ENCODE measurements at places on chromosomes 6 and 20. TPM values are rescaled to one million over a fixed set of nuclear protein-coding genes. Genes with fewer than 3 reads are reported as not detected.
A peak's percentile ranks its signal among the peaks of the same experiment; 100 is the strongest.

DNA sequence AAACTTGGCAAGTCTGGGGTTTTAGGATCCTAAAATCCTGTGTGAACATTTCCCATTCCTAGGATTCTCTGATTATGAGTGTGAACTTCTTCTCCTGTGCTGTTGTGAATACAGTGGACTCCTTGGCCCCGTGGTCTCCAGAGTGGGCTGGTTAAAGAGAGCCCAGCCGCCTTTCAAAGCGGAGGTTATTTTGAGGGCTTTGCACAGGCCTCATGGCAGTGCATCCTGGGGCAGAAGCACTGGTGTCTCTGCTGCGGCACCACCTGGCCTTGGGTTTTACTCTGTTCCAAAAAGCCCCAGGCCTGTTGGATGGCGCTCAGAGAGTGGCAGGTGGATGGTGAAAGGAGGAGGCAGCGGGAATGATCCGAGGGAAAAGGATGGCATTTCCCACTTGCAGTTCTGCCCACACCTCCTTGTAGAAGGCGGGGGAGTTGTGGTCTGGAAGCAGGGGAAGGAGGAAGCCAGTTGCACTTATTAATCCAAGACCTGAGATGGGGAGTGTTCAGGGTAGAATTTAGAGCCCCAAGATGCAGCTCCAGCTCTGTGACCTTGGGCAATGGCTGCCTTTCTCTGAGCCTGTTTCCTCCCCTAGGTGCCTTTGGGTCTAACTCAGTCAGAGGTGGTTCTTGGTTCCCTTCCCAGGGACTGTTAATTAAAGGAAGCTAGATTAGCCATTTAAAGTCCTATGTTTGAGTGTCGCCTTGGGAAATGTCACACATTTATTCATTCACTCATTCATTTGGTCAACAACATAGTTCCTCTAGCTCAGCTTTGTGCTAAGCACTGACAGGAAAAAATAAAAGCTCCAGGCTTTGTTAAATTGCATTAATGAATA is 22.4 kb downstream of the MMP24 start:
- DNase-seq = no peak

Gene DPPA5
- polyA plus RNA-seq = not detected

DNA sequence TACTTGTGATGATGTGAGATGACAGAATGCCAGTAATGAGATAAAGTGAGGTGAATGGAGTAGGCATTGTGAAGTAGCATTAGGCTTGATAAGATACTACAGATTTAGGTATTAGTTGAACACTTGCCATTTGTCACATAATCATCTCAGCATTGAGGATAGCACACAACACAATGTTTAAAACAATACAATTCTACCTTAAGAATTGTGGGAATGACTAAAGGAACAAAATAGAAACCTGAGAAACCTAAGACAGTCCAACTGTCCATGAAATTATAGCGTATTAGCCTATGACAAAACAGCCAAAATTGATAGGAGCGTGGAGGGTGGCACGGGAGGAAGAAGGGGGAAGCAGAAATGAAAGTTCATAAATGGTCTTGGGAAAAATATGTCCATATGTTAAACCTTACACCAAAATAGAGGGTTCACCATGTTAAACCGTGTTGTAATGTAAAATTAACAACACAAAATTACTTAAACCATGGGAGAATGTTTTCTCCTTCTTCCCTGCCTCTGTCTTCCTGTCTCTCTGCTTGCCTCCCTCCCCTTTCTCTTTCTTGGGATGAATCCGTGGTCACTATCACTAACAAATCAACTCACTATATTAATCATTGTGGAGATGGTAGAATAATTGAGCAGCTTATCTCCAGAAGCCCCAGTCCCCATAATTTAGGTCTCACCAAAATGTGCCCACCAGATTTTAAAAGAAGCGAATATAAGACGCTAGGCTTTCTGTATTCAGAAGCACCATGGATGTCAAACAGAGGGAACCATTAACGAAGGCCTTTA is 33.0 kb upstream of the HFE start:
- no peak for DNase-seq

Gene GPSM3
- 9.9 TPM for polyA plus RNA-seq

DNA sequence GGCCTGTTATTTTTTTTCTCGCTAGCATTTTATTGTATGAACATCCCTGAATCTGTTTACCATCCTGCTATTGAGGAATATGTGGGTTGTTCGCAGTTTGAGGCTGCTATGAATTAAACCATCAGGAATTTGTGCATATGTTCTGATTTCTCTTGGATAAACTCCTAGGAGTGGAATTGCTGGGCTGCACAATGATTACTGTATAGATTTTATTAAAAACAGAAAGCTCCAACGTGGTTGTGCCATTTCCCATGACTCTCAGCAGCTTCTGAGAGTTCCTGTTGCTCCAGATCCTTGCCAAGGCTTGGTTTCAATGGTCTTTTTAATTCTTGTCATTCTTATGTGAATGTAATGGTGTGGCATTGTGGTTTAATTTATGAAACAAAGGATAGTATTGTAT is 75.1 kb downstream of the EDN3 start:
- no peak for DNase-seq

DNA sequence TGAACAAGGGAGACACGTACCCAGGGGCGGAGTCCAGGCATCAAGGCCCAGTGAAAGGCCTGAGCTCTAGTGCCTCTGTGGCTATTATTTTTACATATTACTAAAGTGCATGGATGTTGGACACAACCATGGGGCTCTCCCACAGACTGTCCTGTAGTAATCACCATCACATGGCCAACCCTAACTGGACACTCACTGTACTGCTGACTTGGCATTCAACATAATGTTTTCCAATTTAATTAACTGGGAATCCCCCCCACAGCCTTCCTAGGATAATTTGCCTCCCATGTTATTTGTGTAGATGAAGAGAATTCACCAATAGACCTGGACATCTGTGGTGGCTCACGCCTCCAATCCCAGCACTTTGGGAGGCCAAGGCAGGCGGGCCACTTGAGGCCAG is 34.5 kb downstream of the ARFGEF2 start:
- no peak for DNase-seq

- no peak for DNase-seq
Measured at GRCh38 chr6:21340573-21340972, 253.0 kb upstream of the SOX4 start.

DNA sequence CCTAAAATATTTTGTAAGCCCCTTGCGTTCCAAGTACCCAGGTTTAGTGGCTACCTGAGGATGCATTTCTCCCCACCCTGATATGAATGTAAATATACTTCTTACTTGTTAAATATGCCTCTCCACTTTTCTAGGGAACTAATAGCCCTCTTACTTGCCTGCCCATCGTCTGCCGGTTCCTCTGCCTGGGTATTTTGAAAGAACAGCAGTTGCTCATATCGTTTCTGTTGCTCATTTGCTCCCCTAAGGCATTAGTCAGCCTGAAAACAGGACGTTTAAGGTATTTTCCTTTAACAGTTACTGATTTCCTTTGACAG is 141.3 kb upstream of the CARMIL1 start:
- no peak for DNase-seq

DNA sequence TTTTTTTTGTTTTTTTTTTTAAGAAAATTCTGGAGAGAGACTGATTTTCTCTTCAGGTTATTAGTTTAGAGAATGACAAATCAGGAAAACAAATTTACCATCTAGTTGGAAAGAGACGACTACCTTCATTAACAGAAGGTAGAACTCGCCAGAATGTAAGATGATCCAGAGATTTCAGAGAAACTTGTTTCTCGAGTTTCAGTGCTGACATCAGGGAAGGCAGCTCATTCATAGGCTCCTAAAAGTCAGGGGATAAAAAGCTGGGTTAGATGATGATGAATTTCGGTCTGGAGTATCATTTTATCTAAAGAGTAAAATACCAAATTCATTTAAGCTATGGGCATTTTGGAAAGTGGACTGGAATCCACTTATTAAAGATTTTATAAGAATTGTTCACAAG is 27.9 kb downstream of the ZNF334 start:
- no peak for DNase-seq

Gene XKR7
- polyA plus RNA-seq = 9.0 TPM

DNA sequence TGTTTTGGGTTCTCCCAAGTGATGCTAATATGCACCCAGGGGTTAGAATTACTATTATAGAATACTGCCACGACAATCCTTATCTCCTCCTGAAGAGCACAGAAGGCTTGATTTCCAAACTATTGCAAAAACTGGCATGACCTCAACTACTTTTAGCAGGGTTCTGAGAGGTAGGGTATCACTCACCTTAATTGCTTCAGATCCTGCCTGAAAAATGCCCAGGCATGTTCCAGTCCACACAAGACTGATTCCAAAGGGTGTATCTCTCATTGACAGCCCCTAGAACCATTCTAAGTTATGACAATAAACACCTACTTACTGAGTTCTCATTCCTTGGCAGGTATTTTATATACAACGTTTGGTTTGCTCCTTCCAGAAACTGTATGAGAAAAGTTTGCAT is 5.0 kb upstream of the DSE start:
- no peak for DNase-seq

Gene MYT1
- 19.9 TPM for polyA plus RNA-seq

- DNase-seq = no peak
Measured at GRCh38 chr6:107560657-107561056, 70.7 kb downstream of the SOBP start.

GRCh38 chr6:138382498-138383265 is 5.0 kb downstream of the SMIM28 start:
- DNase-seq = no peak

- no peak for DNase-seq
Measured at GRCh38 chr6:169450097-169450496, 196.5 kb upstream of the THBS2 start.

DNA sequence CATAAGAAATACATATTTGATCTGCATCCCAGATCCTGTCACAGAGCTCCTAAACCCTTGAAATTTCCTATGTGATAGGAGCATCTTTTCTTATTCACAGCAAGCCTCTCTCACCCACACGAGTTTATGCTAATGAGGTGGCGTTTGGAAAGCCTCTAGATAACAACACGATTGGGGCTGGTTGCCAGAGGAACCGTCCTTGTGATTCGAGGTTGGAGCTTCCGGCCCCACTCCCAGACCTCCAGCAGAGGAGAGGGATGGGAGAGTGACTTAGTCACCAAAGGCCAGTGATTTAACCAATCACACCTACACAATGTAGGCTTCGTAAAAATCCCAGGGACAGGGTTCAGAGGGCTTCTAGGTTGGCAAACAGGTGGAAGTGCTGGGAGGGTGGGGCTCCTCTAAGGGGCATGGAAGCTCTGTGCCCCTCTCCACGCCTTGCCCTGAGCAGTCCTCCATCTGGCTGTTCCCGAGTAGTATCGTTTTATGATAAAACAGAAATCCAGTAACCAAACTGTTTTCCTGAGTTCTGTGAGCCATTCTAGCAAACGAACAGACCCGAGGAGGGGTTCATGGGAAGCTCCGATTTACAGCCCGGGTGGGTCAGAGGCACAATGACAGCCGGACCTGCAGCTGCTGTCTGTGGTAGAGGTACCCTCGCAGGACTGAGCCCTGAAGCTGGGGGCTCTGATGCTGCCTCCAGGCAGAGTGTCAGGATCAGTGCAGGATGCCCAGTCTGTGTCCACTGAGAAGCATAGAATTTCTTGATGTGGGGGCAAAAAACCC is 238.1 kb upstream of the ARID1B start:
- no peak for DNase-seq

Gene DXO
- 32.7 TPM for polyA plus RNA-seq

- DNase-seq = no peak
Measured at GRCh38 chr6:162363757-162364156, 363.8 kb downstream of the PRKN start.

Gene PGC
- polyA plus RNA-seq = not detected

DNA sequence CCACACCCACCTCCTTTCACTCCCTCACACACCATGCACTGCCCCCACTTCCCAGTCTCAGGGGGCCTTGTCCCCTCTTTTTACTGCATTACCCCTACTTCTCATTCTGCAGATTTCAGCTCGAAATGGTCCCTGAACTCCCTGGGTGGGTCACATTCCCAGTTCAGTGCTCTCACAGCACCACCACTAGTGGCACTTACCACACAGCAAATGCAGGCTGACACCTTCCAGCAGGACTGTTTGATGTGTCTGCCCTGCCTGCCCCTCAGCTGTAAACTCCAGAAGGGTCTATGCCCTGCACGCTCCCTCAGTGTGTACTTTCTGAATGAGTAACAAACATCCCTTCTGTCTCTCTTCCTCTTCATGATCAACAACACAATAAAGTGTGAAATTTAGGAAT is 4.0 kb downstream of the DYNLT1 start:
- no peak for DNase-seq

GRCh38 chr6:148703900-148704299 is 42.9 kb upstream of the UST start:
- DNase-seq = peak; percentile 21

Gene COL21A1
- 9.0 TPM for polyA plus RNA-seq

- DNase-seq = no peak
Measured at GRCh38 chr6:135269481-135269891, 88.4 kb downstream of the MYB start.

Gene C6orf141
- 4.6 TPM for polyA plus RNA-seq

Gene SLC35F1
- 54.5 TPM for polyA plus RNA-seq

Gene EDN1
- 9.4 TPM for polyA plus RNA-seq

Gene LAMA4
- 74.0 TPM for polyA plus RNA-seq

Gene TRIM40
- not detected for polyA plus RNA-seq

Gene PNLDC1
- polyA plus RNA-seq = 0.78 TPM

- DNase-seq = no peak
Measured at GRCh38 chr20:63610581-63611435, 16.1 kb downstream of the GMEB2 start.

GRCh38 chr6:124967444-124967843 is 5.2 kb downstream of the RNF217 start:
- no peak for DNase-seq
